ENCODE measurements at places on chromosomes 6 and 20.

GRCh38 chr20:50519036-50519762, 9.0 kb downstream of the PTPN1 start:
- DNase-seq = no peak

DNA sequence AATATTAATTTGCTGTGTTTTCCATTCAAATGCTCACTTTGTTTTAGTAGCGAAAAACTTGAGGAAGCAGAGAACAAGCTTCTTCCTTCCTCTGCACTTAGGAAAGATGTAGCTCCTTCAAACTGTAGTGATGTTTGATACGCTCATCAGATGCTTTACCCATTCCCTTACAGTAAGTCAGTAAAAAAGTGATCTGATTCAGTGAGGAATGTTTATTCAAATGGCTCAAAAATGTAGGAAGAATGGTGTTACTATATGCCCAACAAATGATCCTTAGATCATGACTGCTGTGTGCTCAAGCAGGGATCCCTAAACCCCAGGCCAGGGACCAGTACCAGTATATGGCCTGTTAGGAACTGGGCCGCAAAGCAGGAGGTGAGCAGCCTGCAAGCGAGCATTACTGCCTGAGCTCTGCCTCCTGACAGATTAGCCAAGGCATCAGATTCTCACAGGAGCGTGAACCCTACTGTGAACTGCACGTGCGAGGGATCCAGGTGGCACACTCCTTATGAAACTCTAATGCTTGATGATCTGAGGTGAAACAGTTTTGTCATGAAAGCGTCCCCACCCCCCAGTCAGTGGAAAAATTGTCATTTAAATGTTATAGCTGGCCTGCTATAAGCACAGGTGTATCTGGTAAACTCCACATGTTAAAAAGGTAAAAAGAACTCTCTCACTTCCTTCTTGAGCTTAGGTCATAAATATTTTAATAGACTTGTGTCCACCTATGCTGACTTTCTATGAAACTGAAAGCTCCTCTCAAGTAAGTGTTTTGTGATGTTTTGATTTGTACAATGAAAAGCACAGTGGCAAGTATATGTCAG, 187.2 kb downstream of the FOXC1 start:
- no peak for DNase-seq

GRCh38 chr20:33522256-33522820, 32.4 kb downstream of the CBFA2T2 start:
- DNase-seq = no peak

DNA sequence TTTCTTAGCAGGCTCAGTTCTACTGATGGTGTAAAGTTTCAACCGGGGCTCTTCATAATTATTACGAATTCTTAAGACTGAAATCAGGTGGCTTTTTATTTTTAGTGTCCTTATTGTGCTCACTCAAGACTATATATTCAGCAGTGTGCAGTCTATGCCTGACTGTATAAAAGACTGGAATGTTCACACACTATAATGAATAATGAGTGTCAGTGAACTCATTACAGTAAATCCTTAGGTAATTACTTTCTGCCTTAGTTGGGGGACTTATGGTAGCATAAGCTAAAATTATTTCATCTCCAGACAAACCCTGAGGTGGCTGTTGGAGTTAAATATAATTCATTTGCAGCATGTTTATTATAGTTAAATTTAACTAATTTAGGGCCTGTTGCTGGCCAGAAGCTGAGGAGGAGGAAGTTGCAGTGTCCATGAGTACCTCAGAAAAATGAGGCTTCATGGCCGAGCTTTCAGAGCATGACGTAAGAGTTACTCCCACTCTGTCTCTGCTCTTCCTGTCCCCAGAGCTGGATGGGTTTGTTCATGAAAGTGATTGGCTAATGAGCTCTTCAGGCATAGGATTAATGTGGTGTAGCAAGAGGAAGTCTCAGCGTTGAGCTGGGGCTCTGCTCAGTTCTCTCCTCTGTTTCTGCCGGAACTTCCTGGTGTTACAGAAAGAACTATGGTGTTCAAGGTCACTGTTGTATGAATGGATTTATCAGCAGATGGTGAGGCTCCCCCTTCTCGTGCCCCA, 335.7 kb downstream of the NRN1 start:
- DNase-seq = no peak

DNA sequence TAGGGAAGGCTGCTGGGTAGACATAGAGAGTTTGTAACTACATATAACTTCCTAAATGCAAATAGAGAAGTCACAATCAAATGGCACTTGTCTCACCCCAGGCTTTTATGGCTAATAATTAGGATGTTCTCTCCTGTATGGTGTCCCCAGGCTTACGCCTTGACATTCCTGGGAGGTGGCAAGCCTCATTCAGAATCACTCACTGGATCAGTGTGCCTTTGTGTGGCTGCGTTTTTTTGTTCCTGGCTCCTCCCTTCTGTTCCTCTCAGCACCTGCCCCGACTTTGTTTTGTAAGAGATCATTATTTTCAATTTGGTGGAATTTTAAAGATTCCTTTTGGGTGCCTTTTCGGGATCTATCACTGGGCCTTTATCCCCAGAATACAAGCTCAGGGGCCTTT, 5.7 kb downstream of the LAMP5 start:
- DNase-seq = no peak

GRCh38 chr6:122323361-122323760, 76.1 kb upstream of the HSF2 start:
- DNase-seq = no peak

DNA sequence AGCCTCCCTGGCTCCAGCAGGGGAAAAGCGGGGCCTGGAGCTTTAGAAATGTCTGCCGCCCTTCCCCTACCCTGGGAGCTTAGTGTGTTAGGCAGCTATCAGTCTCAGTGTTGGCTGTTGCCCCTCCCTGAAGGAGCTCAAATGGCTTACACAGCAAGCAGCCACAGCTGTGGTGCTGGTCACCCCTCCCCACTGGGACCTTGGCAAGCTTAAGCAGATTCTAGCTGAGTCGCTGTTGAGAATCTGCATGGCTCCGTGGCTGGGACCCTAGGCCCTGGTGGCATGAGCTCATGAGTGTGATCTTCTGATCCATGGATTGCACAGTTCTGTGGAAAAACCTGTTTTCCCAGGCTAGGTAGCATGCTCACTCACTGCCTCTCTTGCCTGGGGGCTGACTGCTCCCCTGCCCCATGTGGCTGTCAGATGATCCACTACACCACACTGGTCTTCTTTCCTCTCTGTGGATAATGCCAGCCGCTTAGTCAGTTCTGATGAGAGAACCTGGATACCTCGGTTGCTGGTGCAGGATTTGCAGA, 714.0 kb downstream of the MAFB start:
- DNase-seq = no peak

GRCh38 chr20:25470045-25470444, 62.6 kb downstream of the GINS1 start:
- DNase-seq = peak; percentile 14

- DNase-seq = no peak
Observed at GRCh38 chr6:33305052-33305451, 6.3 kb upstream of the RGL2 start.

GRCh38 chr20:51061418-51062045, 38.6 kb upstream of the KCNG1 start:
- no peak for DNase-seq

DNA sequence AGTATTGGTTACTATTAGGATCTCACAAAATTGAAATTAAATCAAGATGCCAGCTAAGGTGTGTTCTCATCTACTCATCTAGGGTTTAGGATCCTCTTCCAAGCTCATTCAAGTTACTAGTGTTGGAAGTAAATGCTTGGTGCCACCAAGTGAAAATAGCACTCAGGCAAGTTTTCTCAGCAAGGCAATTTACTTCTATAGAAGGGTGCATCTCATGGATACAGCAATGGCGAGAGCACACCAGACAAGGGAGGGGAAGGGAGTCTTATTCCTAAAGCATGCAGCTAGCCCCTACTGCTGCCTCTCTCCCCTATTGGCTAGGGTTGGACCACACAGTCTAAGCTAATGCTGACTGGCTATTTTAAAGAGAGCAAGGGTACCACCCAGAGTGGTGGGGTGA, 23.0 kb upstream of the FAM8A1 start:
- DNase-seq = no peak

DNA sequence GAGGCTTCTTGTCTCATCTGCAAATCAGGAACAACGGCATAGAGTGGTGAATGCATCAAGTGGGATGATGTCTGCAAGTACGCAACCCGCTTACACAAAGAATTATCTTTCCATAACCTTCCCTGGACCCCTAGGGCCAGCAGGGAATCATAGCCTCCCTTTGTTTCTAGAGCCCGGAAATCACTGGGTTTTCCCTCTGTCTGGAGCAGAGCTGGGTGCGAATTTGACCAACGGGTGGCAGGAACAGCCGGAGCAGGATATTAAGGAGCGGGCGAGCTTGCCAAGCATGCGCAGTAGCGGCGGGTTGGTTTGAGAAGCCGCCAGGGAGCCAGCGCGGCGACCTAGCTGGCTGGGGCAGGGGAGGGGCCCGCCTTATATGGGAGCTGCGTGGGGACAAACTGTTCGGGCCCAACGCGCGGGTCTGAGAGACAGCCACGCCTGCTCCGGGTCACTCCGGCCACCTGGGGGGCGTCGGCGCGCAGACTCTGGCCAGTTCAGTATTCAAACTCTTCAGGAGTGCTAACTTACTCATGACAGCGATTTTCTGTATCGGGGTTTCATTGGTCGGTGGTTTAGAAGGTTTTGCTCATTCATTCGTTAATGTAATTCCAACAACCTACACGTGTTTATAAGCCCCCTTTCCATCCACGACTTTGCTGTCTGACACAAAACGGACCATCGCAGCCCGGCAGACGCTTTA, 1.6 kb upstream of the KIF16B start:
- DNase-seq = no peak

- no peak for DNase-seq
Observed at GRCh38 chr20:46200582-46201570, 82.8 kb downstream of the CD40 start.

DNA sequence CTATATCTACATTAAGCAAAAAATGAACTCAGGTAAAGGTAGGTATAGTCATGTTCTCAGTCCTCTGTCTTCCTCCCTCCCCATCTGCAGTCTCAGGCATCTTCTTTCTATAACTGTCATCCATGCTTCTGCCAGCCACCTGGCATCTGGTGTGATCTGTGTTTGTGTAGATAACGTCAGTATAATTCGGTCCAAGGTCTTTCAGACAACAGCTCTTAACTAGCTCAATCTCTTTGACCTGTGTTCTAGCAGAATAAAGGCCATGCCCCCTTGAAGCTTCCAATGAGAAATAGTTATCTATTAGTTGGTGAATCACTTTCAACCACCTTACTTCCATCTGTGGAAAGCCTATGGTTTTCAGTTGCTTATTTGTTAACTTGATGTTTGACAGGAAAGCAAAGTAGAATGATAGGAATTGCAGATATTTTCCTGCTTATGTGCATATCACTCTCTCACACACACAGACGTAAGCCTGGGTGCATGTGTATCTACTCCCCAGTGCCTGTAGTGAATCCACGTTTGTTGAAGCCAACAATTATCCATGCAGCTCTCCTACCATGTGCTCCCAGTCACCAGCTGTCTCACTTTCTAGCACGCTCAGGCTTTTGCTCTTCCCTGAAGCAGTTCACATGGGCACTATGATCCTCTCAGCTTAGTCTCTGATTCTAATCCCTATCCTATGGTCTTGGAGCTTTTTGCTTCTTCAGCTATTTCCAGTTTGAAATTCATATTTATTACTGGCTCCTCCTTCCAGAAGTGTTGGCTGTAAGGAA, 433.7 kb upstream of the MANEA start:
- DNase-seq = no peak

GRCh38 chr20:60525397-60525796, 567.2 kb downstream of the CDH26 start:
- no peak for DNase-seq

GRCh38 chr6:81293896-81294295, 458.6 kb downstream of the TENT5A start:
- DNase-seq = no peak

DNA sequence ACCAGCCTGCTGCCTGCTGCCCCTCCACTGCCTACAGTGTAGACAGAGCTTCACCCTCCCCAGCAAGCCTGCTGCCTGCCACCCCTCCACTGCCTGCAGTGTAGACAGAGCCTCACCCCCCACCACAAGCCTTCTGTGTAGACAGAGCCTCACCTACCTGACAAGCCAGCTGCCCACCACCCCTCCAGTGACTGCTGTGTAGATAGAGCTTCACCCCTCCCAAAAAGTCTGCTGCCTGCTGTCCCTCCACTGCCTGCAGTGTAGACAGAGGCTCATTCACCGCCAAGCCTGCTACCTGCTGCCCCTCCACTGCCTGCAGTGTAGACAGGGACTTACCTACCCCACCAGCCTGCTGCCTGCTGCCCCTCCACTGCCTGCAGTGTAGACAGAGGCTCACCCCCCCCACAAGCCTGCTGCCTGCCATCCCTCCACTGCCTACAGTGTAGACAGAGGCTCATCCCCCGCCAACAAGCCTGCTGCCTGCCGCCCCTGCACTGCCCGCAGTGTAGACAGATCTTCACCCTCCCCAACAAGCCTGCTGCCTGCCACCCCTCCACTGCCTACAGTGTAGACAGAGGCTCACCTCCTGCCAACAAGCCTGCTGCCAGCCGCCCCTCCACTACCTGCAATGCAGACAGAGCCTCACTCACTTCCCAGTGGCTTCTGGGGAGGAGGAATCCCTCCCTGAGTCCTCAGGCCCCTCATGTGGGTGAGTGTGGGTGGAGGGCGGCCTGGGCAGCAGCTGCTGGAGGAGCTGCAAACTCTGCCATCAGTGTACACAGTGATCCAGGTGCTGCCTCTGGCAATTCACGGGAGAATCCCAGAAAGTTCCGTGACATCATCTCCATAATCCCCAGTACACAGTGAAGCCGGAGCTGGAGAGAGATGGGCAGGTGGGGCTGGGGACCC, 140.9 kb downstream of the DLL1 start:
- DNase-seq = no peak

DNA sequence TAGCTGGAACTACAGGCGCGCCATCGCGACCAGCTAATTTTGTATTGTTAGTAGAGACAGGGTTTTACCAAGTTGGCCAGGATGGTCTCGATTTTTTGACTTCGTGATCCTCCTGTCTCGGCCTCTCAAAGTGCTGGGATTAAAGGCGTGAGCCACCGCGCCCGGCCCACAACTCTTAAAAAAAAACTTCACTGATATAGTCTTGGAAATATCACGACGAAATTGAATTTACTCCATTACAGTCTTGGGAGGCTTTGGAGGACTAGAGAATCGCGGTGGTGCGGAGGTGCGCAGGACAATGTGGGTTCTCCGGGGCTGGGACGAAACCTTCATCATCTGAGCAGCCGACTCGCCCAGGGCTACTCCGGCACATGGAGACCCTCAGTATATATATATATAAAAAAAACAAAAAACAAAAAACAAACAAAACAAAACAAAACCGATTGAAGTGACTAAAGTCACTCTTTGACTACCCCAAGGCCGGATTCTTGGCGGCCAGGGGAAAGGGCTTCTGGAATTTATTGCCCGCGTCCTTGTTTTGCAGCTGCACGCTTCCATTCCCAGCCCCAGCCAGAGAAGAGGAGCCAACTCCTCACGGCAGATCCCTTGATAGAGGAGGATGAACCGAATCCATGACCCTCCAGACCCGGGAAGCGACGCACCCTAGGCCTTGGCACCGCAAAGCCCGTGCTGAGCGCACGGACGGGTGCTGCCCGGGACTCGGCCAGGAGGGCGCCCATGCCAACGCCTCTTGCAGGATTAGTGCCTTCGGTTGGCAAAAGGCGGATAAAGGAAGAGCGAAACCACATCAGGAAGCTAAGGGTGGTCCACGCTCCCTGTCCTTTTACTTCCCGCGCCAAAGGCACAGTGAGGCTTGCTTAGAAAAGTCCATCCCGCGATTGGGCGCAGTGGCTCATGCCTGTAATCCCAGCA, 1.7 kb upstream of the GCM2 start:
- DNase-seq = no peak

- DNase-seq = no peak
Observed at GRCh38 chr6:37257320-37257633, 295 bp upstream of the TBC1D22B start.
